ENCODE measurements at places on chromosomes 1 and 21.

DNA sequence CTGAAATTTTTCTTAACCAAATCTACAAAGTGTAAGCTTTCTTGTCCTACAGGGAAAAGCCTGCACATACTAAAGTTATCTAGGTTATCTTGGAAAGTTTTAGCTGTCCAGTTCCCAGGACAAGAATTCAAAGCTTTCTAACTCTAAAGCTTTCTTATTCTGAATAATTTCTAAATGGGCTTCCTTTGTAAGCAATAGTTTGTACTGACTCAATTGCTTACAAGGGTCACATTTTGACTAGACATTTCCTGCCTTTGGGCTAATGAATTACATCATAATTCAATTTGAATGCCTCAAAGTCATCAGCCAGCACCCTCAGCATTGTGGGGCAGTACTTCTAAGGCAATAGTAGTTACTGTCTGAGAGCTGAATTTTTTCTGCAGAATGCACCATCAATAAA, 223.0 kb downstream of the LTN1 start:
- DNase-seq: no peak

GRCh38 chr1:63973005-63973419, 199.2 kb downstream of the ROR1 start:
- no peak for DNase-seq

DNA sequence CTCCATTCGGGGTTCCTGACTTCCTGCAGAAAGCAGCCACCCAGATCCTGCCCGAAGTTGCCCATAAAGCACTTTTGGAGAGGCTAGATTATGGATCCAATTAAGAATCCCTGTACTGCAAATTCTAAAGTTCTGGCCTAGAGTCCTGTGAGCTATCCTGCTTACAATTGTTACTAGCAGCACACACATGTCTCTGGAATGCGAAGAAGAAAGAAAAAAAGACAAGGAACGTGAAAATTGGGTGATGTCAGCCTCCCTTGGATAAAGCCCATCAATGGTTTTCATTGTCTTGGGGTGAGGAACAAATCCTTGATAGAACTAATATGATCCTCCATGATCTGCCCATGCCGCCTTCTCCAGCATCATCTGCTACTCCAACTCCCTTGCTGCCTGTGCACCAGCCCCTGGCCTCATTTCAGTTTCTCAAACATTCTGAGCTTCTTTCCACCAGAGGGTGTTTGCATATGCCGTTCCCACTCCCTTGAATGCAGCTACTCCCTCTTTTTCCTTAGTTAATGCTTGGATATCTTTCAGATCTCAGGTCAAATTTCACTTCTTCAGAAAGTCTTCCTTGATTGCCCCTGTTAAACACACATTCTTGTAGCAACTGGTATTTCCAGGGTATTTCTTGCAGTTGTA, 94.0 kb downstream of the ST6GALNAC5 start:
- DNase-seq: no peak

DNA sequence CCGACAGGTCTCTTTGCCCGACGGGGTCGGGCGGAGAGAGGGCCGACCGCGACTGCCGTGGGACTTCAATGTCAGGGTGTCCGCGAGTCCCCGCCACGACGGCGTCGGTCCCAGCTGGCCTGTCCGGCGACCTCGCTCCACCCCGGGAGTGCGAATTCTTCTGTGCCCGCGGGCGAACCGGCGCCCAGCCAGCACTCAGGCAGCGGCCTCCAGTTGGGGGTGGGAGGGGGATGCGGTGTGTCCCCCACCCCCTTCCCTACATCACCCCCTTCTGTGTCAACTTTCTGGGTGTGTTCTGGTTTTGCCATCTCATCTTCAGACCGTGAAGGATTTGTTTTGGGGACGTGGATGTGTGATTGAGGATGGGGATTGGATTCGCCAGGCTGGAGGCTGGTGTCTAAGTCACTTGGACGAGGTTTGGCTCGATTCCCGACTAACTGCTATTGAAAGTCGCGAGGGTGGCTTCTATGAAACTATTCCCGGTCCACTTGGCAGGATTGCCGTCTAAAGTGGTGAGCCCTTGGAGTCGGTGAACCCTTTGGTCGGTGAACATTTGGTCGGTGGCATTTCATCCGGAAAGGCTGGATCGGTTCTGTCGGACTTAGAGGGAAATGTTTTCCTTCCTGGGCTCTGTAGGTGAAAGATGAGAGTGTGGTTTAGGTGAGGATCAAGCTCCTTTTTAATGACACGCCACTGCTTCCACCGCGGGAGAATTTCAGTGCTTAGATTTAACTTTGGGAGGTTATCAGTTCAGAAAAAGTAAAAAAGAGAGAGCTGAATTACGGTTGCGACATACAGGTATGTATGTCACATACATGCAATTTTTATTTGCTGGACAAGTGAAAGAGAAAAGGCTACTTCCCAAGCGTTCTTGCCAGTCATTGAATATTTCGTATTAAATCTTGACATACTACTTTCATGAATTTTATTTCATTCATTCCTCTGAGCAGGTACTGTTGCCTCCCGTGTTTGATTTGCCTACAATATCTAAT, 771 bp downstream of the ABCD3 start:
- DNase-seq: no peak

DNA sequence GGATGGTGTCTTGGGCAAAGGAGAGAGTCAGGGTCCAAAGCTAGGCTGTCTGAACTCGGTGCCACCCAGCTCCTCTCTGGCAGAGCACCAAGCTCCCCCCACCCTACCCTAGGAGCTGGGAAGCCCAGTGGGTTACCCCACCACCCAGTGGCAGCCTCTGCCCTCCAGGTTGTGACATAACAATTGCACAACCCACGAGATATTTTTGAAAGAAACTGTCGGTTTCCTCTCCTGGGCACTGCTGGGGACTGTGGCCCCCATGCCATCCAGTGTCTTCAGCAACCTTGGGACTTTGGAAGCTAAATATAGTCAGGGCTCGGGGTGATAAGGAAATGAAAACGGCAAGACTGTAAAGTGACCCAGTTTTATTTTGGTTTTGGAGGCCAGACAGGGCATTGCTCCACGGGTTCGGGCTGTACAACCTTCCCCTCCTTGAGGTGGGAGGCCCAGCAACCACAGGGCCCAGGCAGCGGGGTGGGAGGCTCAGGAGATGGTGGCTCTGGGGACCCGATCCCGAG, 1.4 kb downstream of the CITED4 start:
- DNase-seq: no peak

- no peak for DNase-seq
These were observed 84.8 kb upstream of the WARS2 start for GRCh38 chr1:119225265-119225664.

- no peak for DNase-seq
These were observed 50.4 kb upstream of the DAB1 start for GRCh38 chr1:57474137-57474750.

DNA sequence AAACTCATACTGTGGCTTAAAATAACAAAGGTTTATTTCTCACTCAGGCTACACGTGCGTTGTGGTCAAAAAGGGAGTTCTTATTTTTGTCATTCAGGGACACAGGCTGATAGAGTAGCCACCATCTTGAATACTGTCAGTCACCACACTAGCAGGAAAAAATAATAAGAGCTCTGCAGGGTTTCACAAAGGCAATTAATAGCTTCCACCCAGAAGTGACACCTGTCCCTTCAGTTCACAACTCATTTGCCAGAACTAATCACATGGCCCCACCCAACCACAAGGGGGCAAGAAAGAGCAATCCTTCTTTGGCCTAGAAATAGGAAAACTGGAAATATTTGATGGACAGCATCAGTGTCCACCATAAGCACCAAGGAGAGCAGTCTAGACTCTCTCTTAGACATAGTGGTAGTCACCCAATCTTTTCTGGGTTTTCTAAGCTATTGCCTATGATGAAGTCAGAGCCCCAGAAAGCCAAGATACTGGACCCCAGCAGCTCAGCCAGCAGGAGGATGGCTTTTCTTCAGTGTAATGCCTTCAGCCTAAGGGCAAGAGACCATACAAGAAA, 8.2 kb downstream of the HAPLN2 start:
- DNase-seq: no peak

Measured in type B pancreatic cell (in vitro differentiated cells).